Aorta (tissue), 5 donors: ENCODE measurements at places on chromosomes 3 and 15. TPM values are rescaled to one million over a fixed set of nuclear protein-coding genes. Genes with fewer than 3 reads are reported as not detected.

Gene PPP1R14D
- not detected for total RNA-seq

Gene PLCB2
- total RNA-seq: 23.6 TPM

Gene ADGRG7
- total RNA-seq: not detected

Gene SIN3A
- total RNA-seq: 67.1 TPM

Gene LAMB2
- 707 TPM for total RNA-seq

Gene VEPH1
- not detected for total RNA-seq

Gene GPR160
- 4.1 TPM for total RNA-seq

Gene ROBO2
- total RNA-seq: 1.0 TPM

Gene ADAMTS17
- 1.8 TPM for total RNA-seq

Gene LNP1
- 2.8 TPM for total RNA-seq

Gene C3orf62
- 4.3 TPM for total RNA-seq

Gene ATP13A5
- total RNA-seq: not detected

Gene DNAH12
- total RNA-seq: 0.10 TPM

Gene PLAAT1
- not detected for total RNA-seq

Gene PP2D1
- not detected for total RNA-seq

Gene MFGE8
- total RNA-seq: 1,647 TPM

Gene TRIM71
- not detected for total RNA-seq

Gene CCDC54
- not detected for total RNA-seq

Gene HTR3E
- total RNA-seq: not detected

Gene NIPA2
- 30.1 TPM for total RNA-seq

Gene GPR171
- total RNA-seq: 1.2 TPM

Gene SLC49A4
- 13.4 TPM for total RNA-seq

Gene SUCLG2
- 40.2 TPM for total RNA-seq

Gene CP
- total RNA-seq: 225 TPM

Gene WNT5A
- 0.52 TPM for total RNA-seq

Gene CTSH
- 41.0 TPM for total RNA-seq

Gene DNAJB8
- not detected for total RNA-seq

Gene LRRC28
- total RNA-seq: 22.7 TPM

Gene FEZF2
- not detected for total RNA-seq
